ENCODE measurements at places on chromosomes 5 and 9.

GRCh38 chr5:178330791-178331404 is 98.3 kb upstream of the PHYKPL start:
- no peak for DNase-seq

GRCh38 chr5:133930061-133930812 is 38.2 kb downstream of the C5orf15 start:
- peak; percentile 78 for DNase-seq

- DNase-seq: no peak
Observed at GRCh38 chr5:113202746-113203716, 226.4 kb downstream of the DCP2 start.

- no peak for DNase-seq
Observed at GRCh38 chr9:119053070-119053469, 316.2 kb downstream of the BRINP1 start.

DNA sequence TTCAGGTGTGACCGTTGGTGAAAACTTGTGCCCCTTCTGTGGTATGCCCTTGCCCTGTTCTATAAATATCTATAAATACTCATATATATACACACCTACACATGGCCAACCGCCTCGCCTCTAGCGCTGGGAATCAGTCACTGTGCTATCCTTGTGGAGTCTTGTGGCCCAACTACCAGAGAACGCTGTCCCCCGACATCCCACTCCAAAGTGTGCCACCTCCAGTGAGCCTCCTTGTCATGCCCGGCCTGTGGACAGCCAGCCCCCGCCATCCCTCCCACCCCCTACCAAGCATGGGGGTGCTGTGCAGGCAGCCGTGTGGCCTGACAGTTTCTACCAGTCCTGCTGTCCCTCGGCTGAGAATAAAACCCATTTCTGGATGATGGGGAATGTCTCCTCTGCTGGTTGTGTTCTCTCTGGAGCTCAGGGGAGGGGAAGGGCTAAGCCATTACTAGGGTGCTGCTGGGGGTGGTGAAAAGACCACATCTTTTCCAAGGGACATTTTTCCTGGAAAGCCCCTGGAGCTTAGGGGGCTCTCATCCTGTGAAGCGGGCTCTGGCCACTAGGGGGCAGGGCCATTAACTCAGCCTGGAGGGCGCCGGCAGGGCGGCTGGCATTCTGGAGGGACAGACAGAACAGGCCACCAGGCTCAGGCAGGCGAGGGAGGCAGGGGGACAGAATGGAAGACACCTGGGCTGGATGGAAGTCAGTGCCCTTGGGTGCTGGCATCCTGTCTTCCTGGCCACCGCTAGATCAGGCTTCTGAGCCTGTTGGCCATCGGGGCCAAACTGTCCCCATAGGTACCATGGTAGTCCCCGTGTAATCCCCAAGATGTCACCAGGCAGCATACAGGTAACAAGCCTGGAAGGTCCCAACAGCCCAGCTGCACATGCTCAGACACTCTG is 20.7 kb downstream of the GOLGA2 start:
- peak; percentile 70 for DNase-seq

GRCh38 chr5:174195517-174195916 is 150.0 kb downstream of the NSG2 start:
- no peak for DNase-seq

GRCh38 chr9:131091352-131091992 is 4.9 kb upstream of the AIF1L start:
- no peak for DNase-seq

DNA sequence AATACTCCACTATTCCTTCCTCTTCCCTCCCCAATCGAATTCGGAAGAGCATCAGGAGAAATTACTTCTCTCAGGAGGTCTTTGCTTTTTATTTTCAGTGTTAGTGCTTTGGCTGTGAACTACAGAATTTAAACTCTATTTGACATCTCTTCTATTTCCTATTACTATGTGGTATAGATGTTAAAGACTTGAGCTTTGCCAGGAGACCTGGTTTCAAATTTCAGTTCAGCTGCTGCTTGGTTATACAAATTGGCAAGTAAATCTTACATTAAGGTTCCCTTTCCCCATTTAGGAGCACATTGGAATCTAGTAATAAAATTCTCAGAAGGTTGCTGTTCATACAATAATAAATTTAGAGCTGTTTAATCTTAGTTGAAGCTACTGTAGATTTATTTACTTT is 13.1 kb downstream of the UHRF2 start:
- no peak for DNase-seq

- DNase-seq: no peak
Observed at GRCh38 chr9:8437876-8438275, 638.3 kb upstream of the DMAC1 start.

GRCh38 chr9:127426756-127427155 is 2.6 kb downstream of the ZNF79 start:
- DNase-seq: peak; percentile 61

DNA sequence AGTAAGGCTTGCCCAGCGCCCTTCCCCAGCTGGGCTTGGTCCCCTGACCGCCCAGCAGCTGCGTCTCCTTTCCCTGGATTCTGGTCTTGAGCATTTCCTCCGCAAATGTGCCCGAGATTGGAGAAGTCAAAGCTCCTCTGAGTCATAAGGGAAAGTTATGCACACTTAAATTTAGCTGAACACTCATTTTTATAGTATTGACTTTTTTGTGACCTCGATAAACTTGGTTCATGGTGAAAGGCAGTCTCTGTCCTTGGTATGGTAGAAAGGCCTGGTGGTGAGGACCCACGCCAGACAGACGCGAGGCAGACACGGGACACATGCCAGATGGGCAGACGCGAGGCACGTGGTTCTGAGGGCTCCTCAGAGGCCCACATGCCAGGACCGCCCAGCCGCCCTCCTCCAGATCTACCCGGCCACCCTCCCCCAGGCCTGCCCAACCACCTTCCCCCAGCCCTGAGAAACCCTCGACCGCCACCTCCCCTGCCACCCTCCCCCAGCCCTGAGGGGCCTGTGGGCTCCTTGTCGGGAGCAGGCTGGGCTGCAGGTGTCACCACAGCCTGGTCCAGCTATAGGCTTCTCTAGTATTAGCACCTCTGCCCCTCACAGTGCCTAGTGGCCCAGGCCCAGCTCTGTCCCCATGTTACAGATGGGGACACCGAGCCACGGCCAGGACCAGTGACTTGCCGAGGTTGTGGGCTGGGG is 60.9 kb upstream of the CACNA1B start:
- DNase-seq: no peak

DNA sequence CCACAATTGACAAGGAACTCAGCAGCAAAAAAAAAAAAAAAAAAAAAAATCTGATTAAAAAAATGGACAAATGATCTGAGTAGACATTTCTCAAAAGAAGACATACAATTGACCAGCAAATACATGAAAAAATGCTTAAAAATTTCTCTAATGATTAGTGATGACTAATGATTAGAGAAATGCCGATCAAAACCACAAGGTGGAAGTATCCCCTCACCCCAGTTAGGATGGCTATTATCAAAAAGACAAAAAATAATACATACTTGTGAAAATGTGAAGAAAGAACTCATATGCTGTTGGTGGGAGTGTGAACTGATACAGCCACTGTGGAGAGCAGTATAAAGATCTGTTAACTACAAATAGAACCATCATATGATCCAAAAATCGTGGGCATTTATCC is 245.3 kb downstream of the OSTF1 start:
- no peak for DNase-seq

GRCh38 chr9:20095430-20096092 is 306.7 kb upstream of the SLC24A2 start:
- DNase-seq: no peak

GRCh38 chr5:95163079-95163478 is 121.8 kb downstream of the MCTP1 start:
- no peak for DNase-seq

- DNase-seq: no peak
Observed at GRCh38 chr5:43065387-43065947, 25.3 kb upstream of the ANXA2R start.

- DNase-seq: peak; percentile 35
Observed at GRCh38 chr5:102865510-102866236, 110.6 kb downstream of the PAM start.

- DNase-seq: no peak
Observed at GRCh38 chr9:80794197-80794596, 895.1 kb downstream of the TLE1 start.

GRCh38 chr9:118023644-118024043 is 319.4 kb downstream of the TLR4 start:
- no peak for DNase-seq

DNA sequence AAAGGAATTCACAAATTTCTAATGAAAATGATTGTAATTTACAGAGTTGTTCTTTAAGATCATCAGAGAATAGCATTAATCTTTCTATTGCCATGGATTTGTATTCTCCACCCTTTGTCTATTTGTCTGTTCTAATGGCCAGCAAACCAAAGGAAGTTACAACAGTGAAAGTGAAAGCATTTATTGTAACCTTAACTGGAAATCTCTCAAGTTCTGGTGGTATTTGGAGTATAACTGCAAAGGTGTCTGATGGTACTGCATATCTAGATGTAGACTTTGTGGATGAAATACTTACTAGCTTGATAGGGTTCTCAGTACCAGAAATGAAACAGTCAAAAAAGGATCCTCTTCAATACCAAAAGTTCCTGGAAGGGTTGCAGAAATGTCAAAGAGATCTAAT is 21.7 kb downstream of the RMI1 start:
- DNase-seq: no peak

DNA sequence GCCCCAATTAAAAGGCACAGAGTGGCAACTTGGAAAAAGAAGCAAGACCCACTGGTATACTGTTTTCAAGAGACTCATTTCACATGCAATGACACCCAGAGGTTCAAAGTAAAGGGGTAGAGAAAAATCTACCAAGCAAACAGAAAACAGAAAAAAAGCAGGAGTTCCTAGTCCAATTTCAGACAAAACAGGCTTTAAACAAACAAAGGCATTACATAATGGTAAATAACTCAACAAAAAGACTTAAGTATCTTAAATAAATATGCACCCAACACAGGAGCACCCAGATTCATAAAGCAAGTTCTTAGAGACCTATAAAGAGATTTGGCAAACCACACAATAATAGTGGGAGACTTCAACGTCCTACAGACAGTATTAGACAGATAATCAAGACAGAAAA is 215.8 kb downstream of the SLCO4C1 start:
- DNase-seq: no peak

GRCh38 chr9:80072451-80072850 is 500.7 kb downstream of the TLE4 start:
- DNase-seq: no peak

- no peak for DNase-seq
Observed at GRCh38 chr9:135185060-135185459, 97.6 kb downstream of the OLFM1 start.

GRCh38 chr5:33999978-34000377 is 7.9 kb downstream of the AMACR start:
- DNase-seq: no peak

DNA sequence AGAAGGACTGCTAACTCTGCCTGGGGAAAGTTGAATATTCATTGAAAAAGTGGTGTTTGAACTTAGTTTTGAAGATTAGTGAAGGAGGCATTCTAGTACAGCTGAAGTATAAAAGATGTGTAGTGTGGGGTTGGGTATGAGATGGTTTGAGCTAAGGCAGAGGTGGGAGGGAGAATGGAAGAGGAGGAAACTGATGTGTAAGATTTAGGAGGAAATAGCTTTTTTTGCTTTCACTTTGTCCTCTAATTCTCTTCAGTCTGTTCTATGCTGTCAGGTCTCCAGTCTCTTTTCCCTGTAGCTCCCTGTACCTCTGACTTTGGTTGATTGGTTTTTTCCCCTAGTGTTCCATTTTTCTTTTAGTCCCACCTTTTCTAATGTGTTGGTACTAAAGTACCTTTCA is 9.0 kb downstream of the CREBRF start:
- DNase-seq: no peak

DNA sequence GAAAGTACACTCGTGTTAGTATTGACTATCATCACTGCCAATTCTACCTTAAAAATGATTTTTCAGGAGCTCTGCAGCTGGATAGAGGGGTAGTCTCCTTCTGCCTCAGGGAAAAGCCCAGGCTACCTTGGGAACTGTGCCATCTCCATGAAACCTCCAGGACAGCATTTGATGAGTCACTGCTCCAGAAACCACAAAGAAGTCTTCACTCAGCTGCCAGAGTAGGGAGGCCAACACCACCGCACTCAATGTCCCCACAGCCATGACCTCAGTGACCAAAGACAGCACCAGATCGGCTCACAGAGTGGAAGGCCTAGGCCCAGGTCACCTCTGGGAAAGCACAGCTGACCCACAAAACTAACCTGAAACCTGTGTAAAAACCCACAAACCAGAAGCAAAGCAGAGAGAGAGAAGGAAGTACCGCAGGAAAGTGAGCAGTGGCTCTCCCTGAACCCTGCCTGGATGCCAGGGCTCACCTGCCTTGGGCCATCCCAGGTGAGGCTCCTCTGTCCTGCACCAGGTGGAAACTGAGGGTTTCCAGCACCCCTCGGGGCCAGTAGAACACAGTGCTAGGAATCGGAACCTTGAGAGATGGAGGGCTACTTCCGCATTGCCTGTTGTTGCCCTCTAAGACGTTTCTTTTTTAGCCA is 30.0 kb downstream of the S1PR3 start:
- no peak for DNase-seq

DNA sequence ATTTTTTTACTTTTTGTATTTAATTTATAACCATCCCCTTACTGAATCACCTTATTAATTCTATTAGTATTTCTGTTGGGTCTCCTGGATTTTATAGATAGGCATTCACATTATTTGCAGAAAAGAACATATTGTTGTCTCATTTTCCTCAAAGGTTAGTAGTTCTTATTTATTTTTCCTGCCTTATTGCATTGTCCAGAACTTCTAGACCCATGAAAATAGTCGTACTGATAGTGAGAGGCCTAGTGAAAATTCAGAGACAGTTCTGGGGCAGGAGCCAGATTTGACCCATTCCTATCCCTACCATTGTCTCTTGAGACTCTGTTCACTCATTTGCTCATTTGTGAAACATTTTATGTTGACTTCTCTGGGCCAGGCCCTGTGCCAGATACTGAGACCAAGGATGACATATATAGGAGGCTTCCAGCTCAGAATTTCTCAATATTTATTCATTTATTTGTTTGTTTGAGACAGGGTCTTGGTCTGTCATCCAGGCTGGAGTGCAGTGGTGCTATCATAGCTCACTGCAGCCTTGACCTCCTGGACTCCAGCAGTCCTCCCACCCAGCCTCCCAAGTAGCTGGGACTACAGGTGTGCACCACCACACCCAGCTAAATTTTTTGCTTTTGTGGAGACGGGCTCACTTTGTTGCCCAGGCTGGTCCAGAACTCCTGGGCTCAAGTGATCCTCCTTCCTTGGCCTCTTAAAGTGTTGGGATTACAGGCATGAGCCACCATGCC is 34.7 kb downstream of the COL27A1 start:
- DNase-seq: no peak

DNA sequence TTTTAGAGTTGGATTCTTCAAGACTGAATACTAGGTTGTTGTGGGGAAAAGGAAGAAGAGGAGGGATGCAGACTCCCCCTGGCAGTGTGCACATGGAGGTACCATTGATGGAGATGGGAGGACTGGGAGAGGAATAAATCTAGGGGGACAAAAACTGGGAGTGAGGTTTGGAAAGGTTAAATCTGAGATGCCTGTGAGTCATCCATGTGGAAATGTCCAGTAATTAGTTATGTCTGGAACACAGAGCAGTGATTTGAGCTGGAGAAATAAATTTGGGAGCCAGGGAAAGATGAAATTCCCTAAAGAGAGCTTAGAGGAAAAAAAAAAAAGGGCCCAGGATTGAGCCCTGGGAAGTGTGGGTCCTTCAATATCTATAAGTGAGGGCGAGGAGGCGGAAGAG is 8.0 kb upstream of the CCIN start:
- DNase-seq: no peak

GRCh38 chr5:159210210-159210661 is 883 bp upstream of the RNF145 start:
- DNase-seq: no peak

GRCh38 chr5:140182075-140182711 is 7.2 kb downstream of the CYSTM1 start:
- DNase-seq: no peak

Measured in stimulated activated CD4-positive, alpha-beta T cell treated with anti-CD3 and anti-CD28 coated beads, Interleukin-2, amount 100 ng/mL, for 24 hours (primary cell).